Activated naive CD4-positive, alpha-beta T cell treated with anti-CD3 and anti-CD28 coated beads, Interleukin-2, amount 50 U/mL, for 72 hours (primary cell): ENCODE measurements at places on chromosomes 2 and 18.
A peak's percentile ranks its signal among the peaks of the same experiment; 100 is the strongest.

GRCh38 chr2:11865805-11866204, 119.4 kb downstream of the LPIN1 start:
- DNase-seq: no peak

DNA sequence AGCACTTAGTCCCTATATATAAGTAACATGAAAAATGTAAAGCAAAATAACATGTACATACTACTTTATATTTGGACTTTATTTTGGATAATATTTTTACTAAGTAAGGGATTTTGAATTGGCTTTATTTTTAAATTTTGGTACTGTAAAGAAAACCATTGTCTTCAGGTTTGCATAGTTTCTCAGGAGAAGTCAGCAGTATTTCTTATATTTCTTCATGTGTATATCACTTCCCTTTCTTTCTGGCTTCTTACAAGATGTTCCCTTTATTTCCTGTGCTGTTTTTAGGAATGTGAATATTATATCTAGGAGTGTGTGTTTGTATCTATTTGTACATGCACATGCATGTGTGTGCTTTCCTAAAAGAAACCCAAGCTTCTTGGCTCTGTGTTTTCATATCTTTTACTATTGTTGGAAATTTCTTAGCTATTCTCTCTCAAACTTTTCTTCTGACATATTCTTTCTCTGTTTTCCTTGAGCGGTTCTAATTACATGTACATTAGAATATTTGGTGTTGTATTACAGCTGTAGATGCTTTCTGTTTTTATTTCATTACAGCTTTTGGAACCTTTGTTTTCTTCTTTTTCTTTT, 1549.7 kb upstream of the ACVR2A start:
- no peak for DNase-seq

- DNase-seq: no peak
Measured at GRCh38 chr2:193687195-193687594, 1492.5 kb upstream of the TMEFF2 start.

- DNase-seq: peak; percentile 26
Measured at GRCh38 chr2:111706481-111707001, 177.5 kb downstream of the ANAPC1 start.
